ENCODE measurements at places on chromosomes 6 and 20. TPM values are rescaled to one million over a fixed set of nuclear protein-coding genes. Genes with fewer than 3 reads are reported as not detected.

- DNase-seq = no peak
Measured at GRCh38 chr6:30979141-30979540, 4.4 kb upstream of the MUC21 start.

DNA sequence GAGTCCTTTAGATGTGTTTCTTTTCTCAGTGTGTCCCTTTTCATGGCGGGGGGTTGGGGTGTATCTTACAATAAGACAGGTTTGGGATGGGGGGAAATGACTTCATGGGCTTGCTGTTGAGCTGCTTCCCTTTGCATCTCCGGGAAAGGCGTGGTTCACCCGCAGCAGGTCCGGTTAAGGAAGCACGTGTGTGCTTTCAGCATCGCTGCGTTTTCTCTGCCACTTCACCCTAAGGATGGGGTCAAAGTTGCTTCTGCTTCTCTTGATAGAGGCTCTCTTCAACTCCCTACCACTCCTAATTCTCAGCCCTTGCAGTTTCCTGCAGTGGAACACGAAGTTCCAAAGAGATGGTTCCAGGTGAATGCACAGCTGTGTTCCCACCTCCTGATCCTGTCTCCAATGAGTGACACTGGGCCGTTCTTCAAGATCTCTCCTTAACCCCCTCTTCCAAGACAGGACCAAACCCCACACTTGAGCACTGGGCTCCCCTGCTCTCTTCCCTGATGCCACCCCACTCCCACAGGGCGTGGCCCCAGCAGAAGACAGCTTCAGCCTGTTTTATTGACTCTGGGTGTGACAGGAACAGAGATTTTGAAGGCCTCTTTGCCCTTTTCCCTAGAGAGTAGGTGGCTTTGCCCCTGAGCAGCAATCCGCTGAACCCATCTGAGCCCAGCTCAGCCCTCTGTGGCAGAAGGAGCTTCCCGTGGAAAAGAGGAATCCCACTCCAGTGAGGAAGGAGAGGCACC, 85.2 kb downstream of the PLEKHG1 start:
- DNase-seq = no peak

GRCh38 chr6:105926318-105926717, 159.8 kb upstream of the PRDM1 start:
- DNase-seq = no peak

DNA sequence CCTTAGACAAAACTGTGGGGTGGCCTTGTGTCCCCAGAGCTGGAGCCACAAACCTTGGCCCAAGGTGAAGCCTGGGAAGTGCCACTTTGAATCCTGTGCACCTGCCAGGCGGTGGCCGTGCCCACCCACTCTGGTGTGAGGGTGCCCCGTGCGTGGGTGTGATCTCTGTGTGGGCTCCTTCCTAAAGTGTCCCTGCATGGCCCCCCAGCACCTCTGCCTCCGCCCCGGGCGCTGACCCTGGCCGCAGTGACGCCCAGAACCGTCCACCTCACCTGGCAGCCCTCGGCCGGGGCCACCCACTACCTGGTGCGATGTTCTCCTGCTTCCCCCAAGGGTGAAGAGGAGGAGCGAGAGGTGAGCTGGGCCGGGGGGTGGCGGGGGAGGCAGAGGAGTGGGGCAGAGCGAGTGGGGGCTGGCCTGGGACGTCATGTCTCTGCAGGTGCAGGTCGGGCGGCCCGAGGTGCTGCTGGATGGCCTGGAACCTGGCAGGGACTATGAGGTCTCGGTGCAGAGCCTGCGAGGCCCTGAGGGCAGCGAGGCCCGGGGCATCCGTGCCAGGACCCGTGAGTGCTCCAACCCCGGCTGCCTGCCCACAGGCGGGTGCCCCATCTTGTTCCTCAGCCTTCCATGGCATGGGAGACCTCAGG, 18.3 kb downstream of the COL20A1 start:
- DNase-seq = no peak

- DNase-seq = no peak
Measured at GRCh38 chr6:138275976-138276375, 57.7 kb upstream of the PBOV1 start.

DNA sequence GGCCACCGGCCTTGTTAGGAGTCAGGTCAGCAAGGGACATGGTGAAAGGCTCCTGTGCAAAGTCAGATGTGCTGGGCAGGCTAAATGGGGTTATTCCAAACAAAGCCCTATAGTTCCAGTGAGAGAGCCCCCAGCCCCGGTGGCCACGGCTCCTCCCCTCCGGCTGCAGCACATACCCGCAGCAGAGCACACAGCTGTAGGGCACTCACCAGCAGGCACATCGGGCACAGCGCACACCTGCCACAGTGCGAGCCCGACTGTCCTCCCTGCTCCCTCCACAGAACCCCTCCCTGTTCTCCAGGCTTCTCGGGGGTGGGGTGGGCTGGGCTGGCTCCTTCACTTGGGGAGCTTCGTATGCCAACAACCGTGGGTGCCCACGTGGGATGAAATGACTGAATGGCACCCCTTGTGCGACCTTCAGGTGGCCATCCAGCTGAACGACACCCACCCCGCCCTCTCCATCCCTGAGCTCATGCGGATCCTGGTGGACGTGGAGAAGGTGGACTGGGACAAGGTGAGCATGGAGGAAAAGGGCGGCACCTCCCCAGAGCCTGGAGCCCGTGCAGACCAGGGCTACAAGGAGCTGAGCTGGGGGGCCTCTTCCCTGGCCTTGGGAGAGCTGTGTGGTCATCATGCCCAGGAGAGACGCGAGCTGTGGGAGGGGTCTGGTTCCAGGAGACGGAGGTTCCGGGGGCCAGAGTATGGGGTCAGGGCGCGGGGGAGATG, 30.9 kb downstream of the PYGB start:
- no peak for DNase-seq

GRCh38 chr20:60091861-60092260, 133.6 kb downstream of the CDH26 start:
- DNase-seq = no peak

DNA sequence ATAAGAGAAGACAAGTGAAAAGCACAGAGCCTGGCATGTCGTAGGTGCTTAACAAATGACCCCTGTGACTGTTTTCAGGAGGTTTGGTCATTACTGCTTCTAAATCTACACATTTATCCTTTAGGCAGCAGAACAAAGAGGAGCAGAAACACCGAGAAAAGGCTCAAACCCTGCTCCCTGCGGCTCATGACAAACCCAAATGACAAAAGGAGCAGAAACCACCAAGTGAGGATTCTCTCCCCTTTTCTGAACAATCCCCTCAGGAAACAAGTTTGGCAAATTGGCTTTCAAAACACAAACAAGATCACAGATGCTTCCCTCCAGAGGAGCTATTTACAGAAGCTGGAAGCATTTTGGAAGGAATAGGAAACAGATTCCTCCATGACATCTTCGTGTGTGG, 15.8 kb upstream of the SIRPG start:
- DNase-seq = no peak

GRCh38 chr6:153103319-153103655, 27.8 kb downstream of the RGS17 start:
- no peak for DNase-seq

DNA sequence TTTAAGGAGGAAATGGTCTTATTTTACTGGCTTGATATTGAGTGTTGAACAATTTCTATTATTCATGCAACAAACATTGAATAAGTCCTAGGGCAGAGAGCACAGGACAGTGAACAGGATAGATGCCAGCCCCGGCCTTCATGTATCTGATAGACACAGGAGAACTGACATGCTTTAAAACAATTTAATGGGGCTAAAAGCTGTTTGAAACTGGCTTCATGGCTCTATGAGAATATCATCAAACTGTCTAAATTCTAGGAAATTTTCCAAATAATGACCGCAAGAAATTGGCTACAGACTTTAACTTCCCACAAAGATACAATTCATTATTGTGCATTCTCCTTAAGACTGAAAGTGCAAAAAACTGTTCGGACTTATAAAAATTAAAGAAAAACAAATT, 69.0 kb downstream of the ID4 start:
- DNase-seq = no peak

The LPA gene
- not detected for total RNA-seq

The FIG4 gene
- 9.4 TPM for total RNA-seq

The TREM2 gene
- not detected for total RNA-seq

DNA sequence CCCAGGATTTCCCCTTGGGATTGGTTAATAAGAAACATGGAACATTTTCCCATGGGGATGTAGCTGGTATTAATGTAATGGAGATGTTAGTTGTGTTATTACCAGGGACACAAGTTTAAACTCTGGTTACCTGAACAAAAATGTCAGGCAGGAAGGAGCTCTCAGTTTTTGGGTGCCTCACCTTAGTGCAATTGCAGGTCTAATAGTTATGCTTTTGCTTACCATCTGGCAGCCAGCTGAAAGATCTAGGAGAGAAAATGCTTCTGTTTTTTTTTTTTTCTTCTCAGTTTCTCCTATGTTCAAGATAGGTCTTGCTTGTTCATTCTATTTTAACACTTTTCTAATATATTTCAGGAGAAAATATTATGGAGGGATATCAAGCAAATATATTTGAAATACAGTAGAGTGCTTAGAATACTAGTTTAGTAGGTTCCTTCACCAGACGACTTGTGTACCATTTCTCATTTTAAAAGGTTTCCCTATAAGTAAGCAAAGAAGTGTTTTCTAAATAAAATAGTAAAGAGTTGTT, 4.2 kb upstream of the UBE2J1 start:
- no peak for DNase-seq

GRCh38 chr6:44268095-44268628, 2.1 kb upstream of the TMEM151B start:
- DNase-seq = peak; percentile 39

DNA sequence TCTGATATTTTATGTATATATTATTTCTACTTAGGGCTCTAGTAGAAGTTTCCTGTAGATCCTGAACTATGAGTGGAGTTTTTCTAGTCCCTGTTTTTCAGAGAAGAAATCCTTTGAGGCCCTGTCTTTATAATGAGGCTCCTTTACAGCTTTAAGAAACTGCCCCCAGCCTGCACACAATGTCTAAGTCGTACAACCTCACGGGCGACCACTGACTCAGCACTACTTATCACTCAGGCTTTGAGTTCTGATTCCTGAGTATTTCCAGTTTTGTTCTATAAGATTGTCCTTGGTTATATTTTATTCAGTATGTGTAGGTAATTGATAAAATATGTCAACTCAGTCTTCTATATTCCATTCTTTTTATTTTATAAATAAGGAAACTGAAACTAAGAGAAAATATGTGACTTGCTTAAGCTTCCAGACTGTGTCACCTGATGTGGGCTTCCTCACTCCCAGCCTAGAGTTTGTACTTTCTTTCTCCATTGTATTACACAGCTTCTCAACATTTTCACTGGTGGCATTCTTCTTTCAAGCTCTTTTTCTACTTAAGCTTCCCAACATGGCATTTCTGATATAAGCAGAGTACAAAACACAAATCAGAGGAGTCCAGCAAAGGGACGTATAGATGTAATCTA, 167.0 kb downstream of the TBX18 start:
- DNase-seq = no peak

The SLC35B3 gene
- 9.6 TPM for total RNA-seq

DNA sequence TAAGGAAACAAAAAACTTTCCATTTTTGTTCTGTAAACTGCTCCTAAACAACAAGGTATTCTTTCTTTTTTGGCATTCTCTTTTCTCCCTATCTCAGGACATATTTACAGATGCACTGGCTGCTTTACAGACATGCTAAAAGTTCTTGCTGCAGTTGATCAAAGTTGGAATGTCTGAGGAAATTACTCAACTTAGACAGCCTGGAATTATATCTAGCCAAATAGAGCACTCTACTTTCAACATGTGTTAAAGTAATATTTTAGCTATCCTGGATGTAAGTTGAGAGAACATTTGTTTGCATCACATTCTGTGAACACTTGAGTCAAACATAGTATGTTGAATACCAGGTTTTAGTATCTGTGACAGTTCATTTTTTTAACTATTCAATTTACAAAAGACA, 24.8 kb downstream of the TASP1 start:
- no peak for DNase-seq

The ACSS1 gene
- total RNA-seq = 17.6 TPM

The OPRL1 gene
- total RNA-seq = 0.38 TPM

DNA sequence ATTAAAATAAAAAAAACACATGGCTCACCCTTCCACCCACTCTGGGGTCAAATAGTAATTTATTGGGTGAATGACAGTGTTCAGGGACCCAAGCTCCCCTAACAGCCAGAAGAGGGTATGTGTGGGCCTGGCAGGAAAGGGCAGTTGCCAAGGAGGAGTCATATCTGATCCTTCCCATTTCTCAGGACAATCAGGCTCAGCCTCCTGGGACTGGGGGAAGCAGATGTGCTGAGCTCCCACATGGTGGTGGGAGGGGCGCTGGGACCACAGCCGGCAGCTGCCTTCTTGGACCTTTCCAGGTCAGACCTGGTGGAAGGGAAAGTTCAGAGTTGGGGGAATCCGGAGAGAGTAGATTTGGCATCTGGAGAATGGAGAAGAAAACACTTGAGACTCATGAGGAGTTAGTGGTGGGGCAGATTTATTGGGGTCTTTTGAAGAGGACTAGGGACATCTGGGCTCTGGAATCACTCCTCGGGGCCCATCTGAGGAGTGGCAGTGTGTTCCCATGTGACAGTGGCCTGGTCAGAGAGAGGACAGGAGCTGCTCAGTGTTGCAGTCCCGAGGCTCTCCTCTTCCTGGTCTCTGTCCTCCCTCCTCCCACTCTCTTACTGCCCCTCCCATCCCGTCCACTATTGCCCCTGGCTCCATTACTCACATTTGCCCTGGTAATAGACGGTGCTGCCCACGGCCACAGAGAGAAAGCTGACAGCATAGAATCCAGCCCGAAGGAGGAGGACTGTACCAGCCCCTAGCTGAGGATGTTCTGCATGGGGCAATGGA, 3.0 kb downstream of the LST1 start:
- no peak for DNase-seq

- no peak for DNase-seq
Measured at GRCh38 chr20:57840504-57841296, 130.9 kb upstream of the PMEPA1 start.

GRCh38 chr6:781350-781961, 88.5 kb upstream of the EXOC2 start:
- peak; percentile 12 for DNase-seq

The COL11A2 gene
- total RNA-seq = 1.4 TPM

The THBS2 gene
- total RNA-seq = not detected

DNA sequence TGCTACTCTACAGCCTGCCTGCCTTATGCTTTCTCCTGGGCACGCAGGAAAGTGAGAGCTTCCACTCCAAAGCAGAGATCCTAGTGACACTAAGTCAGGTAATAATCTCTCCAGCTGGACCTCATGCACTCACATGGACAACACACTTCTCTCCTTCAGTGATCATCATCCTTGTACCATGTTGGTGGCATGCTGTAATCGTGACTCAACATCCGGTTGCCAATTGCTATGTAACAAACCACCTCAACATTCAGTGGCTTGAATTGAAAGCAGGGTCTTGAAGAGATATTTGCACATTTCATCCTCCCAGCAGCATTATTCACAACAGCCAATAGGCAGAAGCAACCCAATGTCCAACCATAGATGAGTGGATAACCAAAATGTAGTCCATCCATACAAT, 40.3 kb upstream of the PPP1R3G start:
- DNase-seq = no peak

The MAP1LC3A gene
- not detected for total RNA-seq

- no peak for DNase-seq
Measured at GRCh38 chr6:146693342-146693741, 94.6 kb downstream of the ADGB start.
